Glomerular endothelial cell (primary cell): ENCODE measurements at places on chromosomes 7 and 10.

DNA sequence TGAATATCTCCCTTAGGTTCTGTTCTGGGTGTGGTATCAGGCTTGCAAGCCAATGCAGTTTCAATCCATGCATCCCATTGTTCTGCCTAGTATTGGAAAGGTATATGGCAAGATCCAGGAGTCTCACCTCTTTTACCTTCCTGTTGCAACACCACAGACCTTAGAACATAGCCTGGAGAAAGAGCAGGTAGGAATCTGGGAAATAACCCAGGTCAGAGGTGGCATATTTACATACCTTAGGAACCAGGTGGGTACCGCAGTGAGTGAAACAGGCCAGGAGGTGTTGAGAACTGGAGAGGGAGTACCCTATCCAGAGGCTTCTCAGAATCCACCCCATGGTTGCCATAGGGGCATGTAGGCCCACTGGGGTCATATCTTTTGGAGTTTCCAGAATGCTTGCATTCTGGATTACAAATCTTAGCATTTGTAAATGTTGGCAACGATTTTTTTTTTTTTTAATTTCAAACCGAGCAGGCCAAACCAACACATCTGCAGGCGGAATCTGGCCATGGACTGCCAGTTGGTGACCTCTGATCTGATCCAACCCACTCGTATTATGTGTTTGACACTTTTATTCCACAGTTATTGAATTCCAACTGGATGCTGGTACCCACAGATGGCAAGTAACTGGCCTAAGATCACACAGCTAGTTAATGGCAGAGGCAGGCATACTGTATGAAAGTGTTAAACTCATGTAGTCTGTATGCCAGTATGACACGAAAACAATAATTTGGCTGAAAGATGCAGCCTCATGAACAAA, 180.3 kb upstream of the TCF7L2 start:
- no peak for DNase-seq

DNA sequence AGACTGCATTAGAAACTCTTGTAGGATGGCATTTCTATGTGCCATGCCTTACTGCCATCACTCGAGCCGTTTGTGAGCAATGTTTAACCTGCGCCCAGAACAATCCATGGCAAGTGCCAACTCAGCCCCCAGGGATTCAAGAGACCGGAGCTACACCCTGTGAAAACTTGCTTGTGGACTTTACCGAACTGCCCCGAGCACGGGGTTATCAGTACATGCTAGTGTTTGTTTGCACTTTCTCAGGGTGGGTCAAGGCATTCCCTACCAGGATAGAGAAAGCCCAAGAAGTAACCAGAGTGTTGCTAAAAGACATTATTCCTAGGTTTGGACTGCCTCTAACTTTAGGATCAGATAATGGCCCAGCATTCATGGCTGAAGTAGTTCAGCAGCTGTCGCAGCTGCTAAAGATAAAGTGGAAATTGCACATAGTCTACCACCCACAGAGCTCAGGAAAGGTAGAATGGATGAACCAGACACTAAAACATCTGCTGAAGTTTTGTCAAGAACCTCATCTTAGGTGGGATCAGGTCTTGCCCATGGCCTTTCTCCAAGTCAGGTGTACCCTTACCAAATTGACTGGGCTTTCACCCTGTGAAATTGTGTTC, 8.9 kb upstream of the CYREN start:
- DNase-seq = no peak

DNA sequence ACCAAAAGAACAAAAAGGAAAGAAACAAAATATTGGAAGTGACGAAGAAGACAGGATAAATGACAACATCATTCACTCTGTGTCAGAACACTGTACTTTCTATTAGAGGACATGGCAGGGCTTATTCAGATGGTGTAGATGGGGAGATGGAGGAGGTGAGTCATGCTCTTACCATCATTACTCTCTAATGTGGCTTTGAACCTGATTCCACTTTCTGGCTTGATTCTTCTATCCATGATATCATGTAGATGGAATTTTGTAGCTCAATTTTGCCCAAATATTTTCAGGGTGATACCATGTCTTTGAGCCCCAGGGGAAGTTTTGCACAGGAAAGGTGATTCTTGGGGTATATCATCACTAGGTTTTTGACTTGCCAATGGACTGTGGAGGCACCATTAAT, 91.7 kb downstream of the CFAP58 start:
- no peak for DNase-seq

DNA sequence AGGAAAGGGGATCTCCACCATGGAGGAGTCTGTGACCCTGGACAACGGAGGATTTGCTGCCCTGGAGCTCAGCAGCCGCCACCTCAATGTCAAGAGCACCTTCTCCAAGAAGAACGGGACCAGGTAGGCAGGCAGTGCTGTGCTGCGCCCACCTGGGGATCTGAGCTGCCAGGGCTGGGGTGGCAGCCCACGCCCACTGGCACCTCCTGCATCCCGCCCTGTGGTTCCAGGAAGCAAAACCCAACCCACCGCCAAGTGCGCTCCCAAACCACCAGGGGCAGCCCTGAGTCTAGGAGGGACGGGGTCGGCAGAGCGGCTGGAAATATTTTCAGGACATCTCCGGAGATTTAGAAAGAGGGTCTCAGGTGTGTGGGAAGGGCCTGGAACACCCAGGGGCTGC, 440.3 kb upstream of the FOXK1 start:
- no peak for DNase-seq

DNA sequence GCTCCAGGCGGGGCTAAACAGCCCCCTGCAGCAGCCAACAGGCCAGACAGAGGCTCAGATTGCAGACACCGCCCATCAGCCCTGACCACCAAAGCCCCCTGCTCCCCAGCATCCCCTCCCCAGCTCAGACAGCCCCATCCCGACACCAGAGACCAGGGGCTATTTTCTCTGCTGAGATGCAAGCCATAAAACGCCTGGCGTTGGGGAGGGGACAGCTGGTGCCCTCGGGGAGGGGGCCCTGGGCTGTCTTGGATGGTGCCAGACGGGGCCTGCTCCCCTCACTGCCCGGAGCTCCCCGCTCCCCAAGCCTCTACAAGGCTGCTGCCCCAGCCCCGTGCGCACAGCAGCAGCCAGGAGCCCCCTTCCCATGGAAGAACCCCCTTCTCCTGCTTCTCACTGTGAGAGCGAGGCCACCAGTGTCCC, 31.8 kb downstream of the GET4 start:
- DNase-seq = no peak

DNA sequence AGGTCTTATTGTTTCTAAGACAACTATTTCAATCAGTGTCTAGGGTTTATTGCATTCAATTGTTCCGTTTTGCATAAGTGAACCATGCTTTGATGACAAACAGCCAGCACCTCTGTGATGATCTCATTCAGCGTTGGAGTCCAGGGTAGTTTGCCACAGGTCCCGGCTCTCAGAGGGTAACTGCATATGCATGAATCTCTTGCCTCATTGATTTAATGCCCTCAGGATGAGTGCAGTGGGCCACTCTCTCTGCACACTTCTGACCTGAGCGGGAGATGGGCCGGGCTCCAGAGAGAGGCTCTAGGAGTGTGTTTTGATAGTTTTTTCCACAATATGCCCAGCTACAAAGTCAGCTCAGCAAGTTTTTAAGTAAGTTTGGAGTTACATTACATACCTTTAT, 83.9 kb downstream of the HECW1 start:
- DNase-seq = no peak

GRCh38 chr10:55801353-55801661, 559.8 kb downstream of the ZWINT start:
- DNase-seq = no peak
